ENCODE measurements at places on chromosomes 12 and 14. TPM values are rescaled to one million over a fixed set of nuclear protein-coding genes. Genes with fewer than 3 reads are reported as not detected.
A peak's percentile ranks its signal among the peaks of the same experiment; 100 is the strongest.

- peak; percentile 36 for DNase-seq
Measured at GRCh38 chr12:47079981-47080724, 394 bp upstream of the AMIGO2 start.

- no peak for DNase-seq
Measured at GRCh38 chr14:103243764-103244737, 90.0 kb upstream of the EIF5 start.

- DNase-seq = no peak
Measured at GRCh38 chr12:51924551-51925319, 17.4 kb downstream of the ACVRL1 start.

DNA sequence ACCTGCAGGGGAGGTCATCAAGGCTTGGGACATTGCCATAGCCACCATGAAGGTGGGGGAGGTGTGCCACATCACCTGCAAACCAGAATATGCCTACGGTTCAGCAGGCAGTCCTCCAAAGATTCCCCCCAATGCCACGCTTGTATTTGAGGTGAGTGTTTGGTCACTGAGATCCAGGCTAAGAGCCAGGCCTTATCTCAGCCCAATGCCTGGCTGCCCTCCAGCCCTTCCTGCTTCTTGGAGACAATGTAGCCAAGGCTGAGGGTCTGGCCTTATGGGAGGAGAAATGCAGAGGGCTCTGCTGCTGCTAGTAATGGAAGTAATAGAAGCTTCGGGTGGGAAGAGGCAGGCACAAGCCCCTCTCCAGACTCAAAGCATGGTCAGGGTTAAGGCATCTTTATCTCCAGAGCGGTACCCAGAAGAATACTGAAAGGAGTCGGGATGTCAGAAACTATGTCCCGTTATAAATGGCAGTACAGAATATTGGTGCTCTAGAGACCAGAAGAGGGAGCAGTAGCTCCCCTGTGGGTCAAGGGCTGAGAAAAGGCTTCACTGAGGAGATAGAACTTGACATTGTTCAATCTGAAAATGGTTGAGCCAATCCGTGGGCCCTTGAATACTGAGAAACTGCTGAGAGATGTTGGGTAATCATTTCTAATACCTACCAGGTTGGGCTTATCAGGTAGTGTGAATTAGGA, 3.1 kb downstream of the FKBP4 start:
- DNase-seq = no peak

- no peak for DNase-seq
Measured at GRCh38 chr14:51205486-51205885, 34.6 kb upstream of the TMX1 start.

DNA sequence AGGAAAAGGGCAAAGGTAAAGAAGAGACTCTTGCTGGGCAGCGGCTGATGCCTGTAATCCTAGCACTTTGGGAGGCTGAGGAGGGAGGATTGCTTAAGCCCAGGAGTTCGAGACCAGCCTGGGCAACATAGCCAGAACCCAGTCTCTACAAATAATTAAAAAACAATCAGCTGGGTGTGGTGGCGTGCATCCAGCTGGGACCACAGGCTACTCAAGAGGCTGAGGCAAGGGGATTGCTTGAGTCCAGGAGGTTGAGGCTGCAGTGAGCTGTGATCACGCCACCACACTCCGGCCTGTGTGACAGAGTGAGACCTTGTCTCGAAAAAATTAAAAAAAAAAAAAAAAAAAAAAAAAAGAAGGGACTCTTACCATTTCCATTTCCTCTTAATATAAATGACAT, 100.4 kb upstream of the USP44 start:
- no peak for DNase-seq

DNA sequence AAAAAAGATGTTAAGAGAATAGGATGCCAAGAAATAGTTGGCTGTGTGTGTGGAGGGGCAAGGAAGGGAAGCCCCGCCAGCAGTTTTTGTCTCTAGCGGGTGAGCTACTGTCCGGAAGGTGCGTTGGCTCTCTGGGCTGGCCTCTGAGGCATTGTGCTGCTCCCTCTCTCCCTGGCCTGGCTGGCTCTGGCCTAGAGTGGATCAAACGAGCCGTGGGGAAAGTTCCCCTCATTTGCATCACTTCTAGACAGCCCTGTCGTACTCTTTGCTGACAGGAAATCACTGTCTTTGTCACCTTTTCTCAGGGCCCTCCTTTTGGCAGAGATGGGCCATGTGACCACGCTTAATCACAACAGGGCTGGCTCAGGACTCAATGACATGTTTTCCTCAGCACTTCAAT, 236.1 kb upstream of the NPAS3 start:
- peak; percentile 15 for DNase-seq

- no peak for DNase-seq
Measured at GRCh38 chr12:119842380-119842779, 34.7 kb downstream of the CIT start.

GRCh38 chr14:81446279-81447007, 46.3 kb upstream of the STON2 start:
- no peak for DNase-seq

DNA sequence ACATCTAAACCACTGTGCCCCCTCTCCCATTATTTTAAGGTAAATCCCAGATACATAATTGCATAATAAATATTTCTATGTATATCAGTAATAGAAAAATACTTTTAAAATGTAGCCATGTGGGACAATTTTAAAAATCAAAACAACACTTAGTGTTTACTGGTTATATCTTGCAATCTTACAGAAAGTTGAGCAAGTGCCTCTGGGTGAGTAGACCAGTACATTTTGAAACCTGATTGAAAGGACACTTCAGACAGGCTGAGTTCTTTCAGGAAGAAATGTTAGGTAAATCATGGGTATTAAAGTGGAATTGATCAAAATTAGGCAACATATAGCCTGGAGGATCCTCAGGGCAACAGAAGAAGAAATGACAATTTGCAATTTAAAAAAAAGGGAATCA, 7.2 kb downstream of the SLC38A4 start:
- no peak for DNase-seq

- no peak for DNase-seq
Measured at GRCh38 chr14:86462193-86462753, 932.3 kb downstream of the FLRT2 start.

DNA sequence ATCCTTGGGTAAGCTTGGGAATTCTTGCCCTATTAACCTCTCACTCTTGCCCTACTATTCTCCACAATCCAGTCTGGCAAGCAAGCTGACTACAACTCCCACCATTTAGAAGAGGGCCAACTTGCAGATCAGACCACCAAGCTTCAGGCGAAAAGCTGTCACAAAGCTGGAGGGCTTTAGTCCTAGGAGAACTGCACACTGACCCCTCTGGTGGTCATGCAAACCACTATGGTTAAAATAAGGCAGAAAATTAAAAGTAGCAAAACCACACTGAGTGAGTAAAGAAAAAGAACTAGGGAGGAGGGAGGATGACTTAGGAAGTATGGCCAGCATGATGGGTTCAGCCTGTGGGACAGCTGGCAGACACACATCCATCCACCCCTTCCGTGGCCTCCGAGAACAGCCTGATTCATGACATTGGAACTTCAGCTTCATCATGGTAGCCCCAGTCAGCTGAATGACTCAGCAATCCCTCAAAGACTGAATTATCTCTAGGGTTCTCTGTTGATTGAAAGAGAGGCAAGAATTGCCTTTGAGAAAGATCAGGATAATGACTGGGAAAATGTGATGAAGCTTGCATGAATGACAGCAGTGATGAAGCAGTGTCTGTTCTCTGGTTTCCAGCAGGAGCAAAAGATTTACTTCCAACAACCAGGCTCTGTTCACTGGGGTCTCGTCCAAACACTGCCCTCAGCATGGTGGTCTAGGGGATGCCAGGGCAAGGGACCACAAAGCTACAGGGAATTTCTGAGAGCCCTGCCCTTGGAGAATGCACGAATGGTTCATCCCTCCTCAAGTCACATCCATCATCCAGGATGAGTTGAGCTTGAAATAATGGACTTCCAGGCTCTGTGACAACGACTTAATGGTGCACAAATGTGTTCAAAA, 24.4 kb downstream of the PITPNM2 start:
- DNase-seq = no peak

- no peak for DNase-seq
Measured at GRCh38 chr12:50613463-50613862, 108.7 kb downstream of the DIP2B start.

- no peak for DNase-seq
Measured at GRCh38 chr12:18966954-18967353, 162.6 kb upstream of the PLEKHA5 start.

DNA sequence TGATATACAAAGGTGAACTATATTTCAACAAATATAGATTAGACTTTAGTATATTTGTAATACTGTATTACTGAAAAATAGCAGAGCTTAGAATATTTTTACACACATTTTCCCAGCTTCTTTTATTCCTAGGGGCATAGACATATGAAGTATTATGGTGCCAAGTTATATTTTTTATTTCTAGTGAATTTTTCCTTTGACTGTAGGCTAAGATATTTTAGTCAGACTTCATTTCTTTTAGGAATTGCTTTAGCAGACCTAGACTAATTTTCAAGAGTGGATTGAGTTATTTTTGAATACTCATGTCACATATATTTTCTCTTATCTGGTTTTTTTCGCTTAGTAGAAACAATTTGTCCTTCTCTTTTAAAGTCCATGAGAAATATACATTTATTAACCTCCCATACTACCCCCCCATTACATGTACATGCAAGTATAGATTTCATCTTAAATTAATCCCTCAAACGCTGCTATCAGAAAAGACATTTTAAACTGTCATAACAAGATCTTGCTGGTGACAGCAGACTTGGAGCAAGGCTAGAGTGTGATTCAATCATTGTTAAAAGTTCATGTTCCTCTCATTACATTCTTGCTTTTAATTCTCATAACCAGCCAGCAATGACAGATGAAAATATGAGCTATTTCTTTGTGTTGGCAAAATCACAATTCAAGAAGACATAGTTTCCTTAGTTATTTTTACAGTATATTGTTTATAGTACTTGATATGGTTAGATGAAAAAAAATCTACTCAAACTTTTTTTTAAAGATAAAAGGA, 456.1 kb downstream of the AEBP2 start:
- DNase-seq = no peak

Gene KHNYN
- 65.7 TPM for total RNA-seq

Gene FITM1
- 1.4 TPM for total RNA-seq

DNA sequence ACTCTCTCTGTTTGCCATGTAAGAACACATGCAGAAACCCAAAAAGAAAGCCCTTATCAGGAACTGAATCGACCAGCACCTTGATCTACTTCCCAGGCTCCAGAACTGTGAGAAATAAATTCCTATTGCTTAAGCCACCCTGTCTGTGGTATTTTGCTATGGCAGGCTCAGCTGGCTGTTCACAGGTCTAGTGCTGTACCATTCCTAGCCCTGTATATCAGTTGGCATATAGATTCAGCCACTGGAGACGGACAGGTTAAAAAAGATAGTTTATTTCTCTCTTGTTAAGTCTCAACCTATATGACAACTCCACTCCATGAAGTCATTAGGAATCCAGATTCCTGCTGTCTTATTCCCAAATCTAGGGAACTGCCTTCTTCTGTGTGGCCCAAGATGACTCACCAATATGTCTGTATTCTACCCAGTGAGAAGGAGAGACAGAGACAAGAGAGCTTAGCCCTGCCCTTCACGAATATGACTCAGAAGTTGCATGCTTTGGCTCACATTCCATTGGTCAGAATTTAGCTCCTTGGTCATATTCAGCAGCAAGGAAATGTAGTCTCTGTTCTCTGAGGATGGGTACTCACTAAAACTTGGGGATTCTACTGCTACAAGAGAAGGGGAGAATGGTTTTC, 57.0 kb downstream of the PLEKHG7 start:
- DNase-seq = no peak

- no peak for DNase-seq
Measured at GRCh38 chr14:96851694-96852381, 54.7 kb downstream of the VRK1 start.

GRCh38 chr12:47067176-47067575, 12.2 kb upstream of the PCED1B start:
- DNase-seq = no peak

DNA sequence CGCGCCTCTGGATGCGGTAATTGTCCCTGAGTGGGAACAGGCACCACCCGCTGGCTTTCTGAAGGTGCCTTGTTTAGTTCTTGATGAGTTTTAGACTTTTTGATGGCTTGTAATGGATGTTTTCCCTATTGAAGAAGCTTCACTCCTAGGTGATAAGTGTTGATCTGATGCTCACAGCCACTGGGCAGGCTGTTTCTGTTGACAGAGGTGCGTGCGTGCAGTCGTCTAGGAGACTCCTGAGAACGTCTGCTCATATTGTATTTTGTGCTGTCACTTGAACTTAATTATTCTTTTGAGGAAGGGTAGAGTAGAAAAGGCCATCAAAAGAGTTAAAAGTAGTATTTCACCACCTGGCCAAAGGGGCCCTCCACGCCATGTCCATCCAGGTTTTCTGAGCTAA, 70.5 kb downstream of the EP400 start:
- DNase-seq = no peak
